ENCODE measurements at places on chromosomes 5 and 9.
A peak's percentile ranks its signal among the peaks of the same experiment; 100 is the strongest.

DNA sequence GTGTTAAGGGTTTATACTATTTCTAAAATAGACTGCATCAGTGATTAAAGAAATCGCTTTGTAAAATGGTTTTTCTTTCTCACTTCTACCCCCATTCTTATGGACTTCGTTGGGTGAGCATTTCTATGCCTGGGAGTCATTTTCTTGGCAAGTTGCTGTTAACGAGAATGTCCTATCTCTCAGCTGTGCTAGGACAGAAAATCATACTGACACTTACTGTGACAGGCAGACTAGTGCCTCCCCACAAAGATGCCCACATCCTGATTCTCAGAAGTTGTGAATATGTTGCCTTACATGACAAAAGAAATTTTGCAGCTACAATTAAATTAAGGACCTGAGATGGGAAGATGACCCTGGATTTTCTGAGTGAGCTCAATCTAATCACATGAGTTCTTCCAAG, 65.1 kb upstream of the NMUR2 start:
- DNase-seq: no peak

DNA sequence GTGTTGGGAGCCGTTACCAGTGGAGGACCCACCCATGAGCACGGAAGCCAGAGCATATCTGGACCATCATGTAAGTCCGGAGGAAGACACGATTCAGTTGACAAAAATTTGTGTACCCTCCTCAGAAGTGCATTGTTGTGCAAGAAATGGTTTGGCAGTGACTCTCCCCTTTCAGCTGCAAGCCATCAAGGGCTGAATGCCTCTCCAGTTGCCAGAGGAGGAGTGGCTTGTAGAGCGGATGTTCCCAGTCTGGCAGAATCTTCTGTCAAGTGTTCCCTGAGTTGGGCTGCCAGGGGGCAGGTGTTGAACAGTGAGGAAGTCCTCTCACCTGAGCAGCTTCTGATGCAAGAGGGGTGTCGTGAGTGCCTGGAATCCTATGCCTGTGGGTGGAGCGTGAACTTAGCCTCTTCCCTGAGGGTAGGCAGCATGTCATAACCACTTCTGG, 27.6 kb upstream of the CDKN2AIPNL start:
- DNase-seq: no peak

DNA sequence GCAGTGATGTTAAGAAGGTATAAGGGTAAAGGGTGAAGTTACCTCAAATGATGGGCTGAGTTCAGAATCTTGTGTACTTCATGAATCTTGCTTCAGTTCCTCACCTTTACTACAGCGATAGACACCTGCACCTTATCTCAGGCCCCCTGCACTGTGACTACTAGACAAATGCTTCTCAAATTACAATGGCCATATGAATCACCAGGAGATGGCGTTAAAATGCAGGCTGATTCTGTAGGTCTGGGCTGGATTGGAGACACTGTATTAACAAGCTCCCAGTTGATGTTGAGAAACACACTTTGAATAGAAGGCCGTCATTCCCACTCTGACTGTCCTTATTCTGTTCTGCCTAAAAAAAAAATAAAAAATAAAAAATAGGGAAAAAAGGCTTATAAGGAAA, 29.8 kb downstream of the TARS1 start:
- DNase-seq: no peak

DNA sequence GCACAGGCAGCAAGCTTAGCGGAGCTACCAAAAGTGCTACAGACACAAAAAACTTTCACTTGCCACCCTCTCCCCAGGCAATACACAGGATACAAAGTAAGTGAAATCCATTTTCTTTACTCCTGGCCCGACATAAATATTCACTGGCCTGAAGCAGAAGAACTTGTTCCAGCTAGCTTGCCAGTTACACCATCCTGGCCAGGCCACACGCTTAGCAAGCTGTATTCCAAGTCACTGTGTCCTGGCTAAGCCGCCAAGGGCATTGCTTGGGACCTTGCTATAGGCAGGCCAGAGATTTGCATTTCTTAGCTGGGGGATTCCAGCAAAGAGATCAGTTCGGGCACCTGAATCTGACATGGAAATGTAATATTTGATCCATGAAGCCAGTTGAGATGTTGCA, 71.0 kb upstream of the SLC1A3 start:
- DNase-seq: no peak

- DNase-seq: peak; percentile 87
These were observed 5.2 kb downstream of the EXOC3 start for GRCh38 chr5:448061-448765.

GRCh38 chr9:71908825-71909224, 2.2 kb downstream of the ABHD17B start:
- DNase-seq: no peak

- no peak for DNase-seq
These were observed 113.2 kb downstream of the JAKMIP2 start for GRCh38 chr5:147669169-147669869.
